Pericardium fibroblast (primary cell): ENCODE measurements at places on chromosomes 5 and 9. TPM values are rescaled to one million over a fixed set of nuclear protein-coding genes. Genes with fewer than 3 reads are reported as not detected.

The PCDHA9 gene
- not detected in 2 replicates for total RNA-seq

The DND1 gene
- not detected in 2 replicates for total RNA-seq

The IFNA2 gene
- not detected in 2 replicates for total RNA-seq

The GABRA6 gene
- total RNA-seq, result not detected in 2 replicates

The FAM153A gene
- total RNA-seq, result 0.12 TPM in 1 of 2 replicates, not detected in the other

The C9orf50 gene
- not detected in 2 replicates for total RNA-seq
